Right kidney (tissue), 9 donors: ENCODE measurements at places on chromosomes 2 and 18.

GRCh38 chr2:1808981-1809422, 64.7 kb upstream of the PXDN start:
- no peak for DNase-seq

DNA sequence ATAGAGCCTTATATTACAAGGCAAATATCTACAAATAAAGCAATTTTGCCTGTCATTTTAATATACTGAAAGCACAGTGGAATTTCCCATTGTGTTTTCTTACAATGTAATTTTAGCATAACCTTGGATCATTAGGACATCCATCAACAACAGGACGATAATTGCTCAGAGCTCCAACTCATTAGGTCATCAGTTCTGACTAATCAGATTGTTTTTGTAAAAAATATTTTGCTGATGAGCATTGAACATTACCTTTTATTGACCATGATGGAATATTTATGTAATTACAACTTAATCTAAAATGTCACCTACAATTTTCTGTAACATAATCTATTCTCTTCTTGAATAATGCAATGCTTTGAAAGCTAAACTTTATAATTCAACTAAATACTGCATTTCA, 215.3 kb upstream of the DSEL start:
- no peak for DNase-seq

GRCh38 chr2:24820598-24821432, 27.6 kb downstream of the CENPO start:
- no peak for DNase-seq

DNA sequence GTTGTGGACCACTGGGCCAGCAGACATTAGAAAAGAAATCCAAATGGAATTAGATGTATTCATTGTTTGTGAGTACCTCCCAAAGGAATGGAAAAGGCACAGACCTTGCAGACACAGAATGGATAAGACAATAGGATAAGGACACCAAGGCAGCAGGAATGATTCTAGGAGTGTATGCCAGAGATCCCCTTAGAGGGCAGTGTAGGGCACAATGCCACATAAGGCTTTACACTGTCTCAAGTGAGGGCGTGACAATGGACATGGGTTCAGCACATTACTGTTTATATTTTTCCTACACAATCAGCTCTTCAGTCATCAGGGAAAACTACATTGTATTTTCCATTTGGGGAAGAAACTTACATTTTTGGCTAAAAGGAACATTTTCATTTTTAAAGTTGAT, 250.9 kb downstream of the PTH2R start:
- no peak for DNase-seq

DNA sequence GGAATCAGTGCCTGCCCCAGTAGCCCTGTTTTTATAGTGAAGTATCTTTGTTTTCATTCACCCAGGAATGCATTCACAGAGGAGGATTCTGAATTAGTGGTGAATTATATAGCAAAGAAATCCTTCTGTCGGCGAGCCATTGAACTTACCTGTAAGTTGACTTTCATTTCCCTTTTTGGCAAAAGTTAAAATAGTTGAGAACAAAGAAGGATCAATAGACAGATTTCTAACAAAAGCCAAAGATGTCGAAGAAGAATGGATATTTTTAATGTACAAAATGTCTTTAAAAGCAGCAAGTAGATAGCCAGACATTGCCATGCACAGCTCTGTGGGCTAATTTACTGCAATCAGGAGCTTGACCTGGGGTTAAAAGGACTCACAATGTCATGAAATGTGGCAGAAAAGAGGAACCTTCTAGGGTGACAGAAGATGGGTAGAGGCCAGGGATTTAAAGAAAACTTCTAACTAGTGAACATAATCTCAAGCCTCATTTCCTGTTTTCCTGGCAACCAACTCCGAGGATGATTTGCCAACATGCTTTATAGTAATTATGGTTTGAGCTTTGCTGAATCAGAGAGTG, 53.8 kb upstream of the TMEM87B start:
- no peak for DNase-seq

- no peak for DNase-seq
These were observed 201.1 kb upstream of the FBXO11 start for GRCh38 chr2:48107326-48107925.

- no peak for DNase-seq
These were observed 80.1 kb upstream of the SRD5A2 start for GRCh38 chr2:31660812-31661335.

DNA sequence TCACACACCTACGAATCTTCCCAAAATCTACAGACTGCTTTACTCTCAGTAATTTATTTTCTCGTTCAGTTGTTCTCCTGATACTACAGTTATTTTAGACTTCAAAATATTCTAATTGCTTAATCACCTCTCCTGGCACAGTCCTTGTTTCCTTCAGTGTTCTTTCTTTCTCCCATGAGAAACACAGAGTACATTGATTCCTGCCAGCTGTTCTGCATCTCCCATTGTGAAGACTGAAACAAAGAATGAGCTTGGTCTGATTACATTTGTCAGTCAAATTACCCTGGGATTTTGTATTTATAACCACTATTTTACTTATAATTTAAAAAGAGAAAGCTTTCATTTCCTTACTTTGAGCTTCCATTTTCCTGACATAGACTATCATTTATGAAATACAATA, 63.9 kb upstream of the TANK start:
- no peak for DNase-seq

- DNase-seq = no peak
These were observed 47.6 kb downstream of the G6PC2 start for GRCh38 chr2:168948621-168949212.

GRCh38 chr2:163646687-163647086, 89.1 kb downstream of the FIGN start:
- DNase-seq = no peak

DNA sequence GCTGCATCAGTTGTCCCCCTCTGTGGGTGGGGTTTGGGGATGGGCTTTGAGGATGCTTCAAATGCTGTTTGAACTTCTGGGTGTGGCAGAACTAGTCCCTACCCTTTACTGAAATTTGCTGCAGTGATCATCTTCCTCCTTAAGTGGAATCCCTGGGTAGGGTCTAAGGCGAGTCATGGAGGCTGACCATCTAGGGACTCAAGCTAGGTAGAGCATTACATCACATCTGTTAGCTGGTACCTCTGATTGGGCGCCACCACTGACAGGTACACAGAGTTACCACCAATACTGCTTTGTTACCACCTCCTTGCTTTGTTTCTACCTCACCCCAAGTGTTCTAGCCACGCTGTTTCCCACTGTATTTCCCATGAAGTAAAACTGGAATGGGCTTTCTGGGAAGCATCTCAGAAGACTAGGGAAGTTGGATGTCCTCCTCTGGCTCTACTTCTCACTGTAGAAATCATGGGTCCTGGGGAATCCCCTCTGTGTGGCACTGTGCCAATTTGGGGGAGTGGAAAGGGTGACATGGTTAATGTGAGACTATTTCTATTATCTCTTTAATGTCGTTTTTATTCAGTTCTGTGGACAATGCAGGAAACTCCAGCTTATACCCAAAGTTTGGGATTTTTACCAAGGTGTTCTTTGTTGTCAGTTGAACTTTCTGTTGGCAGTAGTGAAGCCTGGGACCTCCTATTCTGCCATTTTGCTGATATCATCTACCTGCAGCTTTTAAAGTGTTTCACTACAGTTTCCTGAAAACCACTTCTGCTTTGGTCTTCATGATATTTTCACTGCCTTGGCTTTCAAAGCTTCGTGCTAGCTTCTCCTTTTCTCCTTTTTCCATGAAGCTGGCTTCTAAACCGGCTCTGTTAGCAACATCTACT, 14.5 kb upstream of the SULT1C4 start:
- no peak for DNase-seq

GRCh38 chr2:147610496-147611040, 234.3 kb upstream of the ACVR2A start:
- no peak for DNase-seq

DNA sequence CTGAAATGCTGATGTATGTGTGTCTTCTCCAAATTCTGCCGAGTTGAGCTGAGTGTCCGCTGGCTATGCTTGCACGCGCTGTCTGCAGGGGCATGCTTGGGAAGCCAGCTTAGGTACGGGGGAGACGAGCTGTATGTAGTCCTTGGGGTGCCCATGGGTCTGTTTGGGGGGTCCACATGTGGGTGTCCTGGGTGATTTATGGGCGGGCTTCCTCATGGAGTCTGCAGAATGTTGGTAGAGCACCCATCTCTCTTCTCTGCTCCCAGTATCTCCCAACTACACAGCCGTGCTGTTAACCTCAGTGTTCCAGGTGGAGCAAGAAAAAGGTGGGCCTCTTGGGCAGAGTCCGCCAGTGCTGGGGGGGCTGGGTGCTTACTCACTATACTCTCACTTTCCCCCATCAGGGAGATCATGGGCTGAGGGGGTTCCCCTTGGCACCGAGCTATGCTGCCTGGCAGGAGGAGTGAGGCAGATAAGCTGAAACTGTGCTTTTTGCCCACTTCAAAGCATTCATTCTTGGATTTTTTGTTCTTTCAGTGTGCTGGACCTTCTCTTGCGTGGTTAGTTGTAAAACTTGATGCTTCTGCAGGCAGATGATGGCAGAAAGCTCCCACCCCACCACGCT, 128.2 kb upstream of the ALKAL2 start:
- no peak for DNase-seq

DNA sequence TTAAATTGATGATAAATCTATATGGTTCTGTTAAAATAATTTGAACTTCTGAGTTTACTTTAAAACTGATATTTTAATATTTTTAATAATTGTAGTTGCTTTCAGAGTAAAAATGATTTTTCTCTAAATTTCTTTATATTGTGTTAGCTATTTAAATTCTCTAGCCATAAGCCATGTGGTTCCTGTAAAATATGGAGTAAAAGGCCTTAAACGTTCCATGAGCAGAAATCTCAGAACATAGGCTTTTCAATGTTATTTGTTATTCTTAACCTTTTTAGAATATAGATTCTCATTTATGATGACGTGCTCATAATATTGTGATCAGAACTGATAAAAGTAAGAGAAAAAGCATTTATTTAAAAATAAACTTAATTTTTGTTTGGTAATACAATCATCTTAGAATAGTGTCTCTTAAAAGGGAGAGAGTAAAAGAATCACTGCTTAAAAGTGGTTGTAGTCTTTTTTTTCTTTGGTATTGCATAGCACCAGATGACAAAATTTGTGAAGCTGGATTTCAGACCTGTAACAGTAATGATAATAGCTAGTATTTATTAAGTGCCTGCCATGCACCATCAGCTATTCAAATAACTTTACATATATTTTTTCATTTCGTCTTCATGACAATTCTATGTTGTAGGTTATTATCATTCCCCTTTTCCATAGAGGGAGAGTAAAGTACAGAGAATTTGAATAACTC, 2.7 kb downstream of the BMPR2 start:
- no peak for DNase-seq

GRCh38 chr2:196925051-196925767, 1.3 kb downstream of the PGAP1 start:
- no peak for DNase-seq

GRCh38 chr18:3411854-3412268, 38.1 kb upstream of the TGIF1 start:
- peak; percentile 20 for DNase-seq

- no peak for DNase-seq
These were observed 46.3 kb downstream of the ANKMY1 start for GRCh38 chr2:240511351-240512108.

DNA sequence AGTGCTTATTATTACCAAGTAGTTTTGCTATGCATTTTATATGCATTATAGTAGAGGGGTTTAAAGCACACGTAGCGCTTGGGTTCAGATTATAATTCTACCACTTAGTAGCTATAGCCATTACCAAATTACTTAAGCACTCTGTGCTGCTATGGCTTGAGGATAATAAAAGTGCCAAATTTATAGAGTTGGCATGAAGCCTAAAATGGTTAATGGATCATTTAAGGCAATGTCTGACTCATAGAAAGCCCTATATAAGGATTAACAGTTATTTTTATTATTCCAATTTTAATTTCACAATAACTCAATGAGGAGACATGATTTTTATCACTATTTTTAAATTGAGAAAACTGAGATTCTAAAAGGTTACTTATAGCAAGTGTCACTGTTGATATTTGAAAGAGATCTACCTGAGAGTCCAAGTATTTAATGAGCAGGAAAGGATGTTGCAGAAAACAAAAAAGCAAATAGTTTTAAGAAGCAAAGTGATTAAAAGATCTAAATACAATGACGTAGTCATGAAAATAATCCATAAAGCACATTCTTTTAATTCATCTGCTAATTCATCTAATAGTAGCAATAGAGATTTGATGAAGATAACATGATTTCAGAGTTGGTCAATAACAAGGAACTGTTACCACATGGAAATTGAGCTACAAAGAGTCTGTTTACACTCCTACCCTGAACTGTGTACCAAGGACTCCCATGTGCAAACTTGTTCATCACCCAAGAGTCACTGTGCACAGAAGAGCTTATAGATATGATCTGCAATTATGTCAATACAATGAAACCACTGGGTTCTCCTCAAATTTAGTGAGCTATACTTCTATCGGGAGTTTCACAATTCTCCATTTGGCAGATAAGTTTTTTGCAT, 78.8 kb upstream of the DTNA start:
- no peak for DNase-seq

GRCh38 chr2:180033993-180034894, 27.1 kb upstream of the CWC22 start:
- DNase-seq = peak; percentile 7

GRCh38 chr2:24434541-24434940, 56.5 kb upstream of the NCOA1 start:
- no peak for DNase-seq

DNA sequence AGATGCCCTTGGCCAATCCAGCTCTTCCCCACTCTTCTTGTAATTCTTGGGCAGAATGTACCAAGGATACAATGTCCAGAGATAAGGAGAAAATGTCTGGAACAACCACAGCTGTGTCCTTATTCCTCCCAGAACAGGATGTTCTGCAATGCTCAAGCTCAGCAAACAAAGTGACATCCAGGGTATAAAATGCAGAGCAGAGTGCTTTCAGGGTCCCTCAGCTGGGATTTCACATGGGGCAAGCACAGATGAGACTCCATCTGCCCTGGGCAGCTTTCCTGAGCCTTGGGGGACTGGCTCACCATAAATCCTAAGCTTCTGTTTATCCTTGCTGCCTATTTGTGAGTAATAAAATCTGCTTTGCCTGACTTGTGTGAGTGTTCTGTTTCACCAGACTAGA, 127.4 kb downstream of the VAPA start:
- no peak for DNase-seq

DNA sequence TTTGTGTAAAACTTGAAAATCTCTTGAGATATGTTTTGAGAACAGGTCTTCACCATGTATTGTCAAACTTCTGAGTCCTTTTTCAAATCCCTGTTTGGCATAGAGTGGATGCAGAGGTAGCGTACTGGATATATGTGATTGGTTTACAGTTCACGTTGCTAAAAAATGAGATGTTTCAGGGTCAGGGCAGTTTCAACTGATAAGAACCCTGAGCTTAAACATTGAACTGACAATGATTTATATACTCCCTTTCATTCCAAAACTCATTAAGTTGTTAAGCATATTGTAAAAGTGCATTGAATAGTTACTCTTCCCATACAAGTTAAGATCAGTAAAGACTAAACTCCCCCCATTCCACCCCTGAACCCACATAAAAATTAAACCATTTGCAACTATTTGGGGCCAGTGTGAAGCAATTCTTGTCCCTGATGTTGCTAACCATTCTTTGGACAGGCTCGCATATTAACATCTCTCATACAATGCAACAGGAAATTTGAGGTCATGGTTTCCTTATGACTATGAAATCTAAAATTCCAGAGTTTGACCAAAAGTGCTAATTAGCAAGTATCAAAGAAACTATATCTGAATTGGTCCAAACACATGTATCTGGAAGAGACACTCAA, 470.9 kb upstream of the ACVR2A start:
- no peak for DNase-seq
